T47D (cell line): ENCODE measurements at places on chromosomes 3 and 15.

GRCh38 chr3:52021489-52022268, 26.0 kb upstream of the RPL29 start:
- no peak for DNase-seq

- peak; percentile 15 for DNase-seq
These were observed 77.2 kb upstream of the RNU6-1 start for GRCh38 chr15:67917037-67917436.

- no peak for DNase-seq
These were observed 86.6 kb downstream of the LINGO1 start for GRCh38 chr15:77546050-77546501.

GRCh38 chr15:80093854-80094418, 34.5 kb downstream of the ZFAND6 start:
- no peak for DNase-seq

- no peak for DNase-seq
These were observed 53.6 kb downstream of the LMCD1 start for GRCh38 chr3:8555113-8555661.

DNA sequence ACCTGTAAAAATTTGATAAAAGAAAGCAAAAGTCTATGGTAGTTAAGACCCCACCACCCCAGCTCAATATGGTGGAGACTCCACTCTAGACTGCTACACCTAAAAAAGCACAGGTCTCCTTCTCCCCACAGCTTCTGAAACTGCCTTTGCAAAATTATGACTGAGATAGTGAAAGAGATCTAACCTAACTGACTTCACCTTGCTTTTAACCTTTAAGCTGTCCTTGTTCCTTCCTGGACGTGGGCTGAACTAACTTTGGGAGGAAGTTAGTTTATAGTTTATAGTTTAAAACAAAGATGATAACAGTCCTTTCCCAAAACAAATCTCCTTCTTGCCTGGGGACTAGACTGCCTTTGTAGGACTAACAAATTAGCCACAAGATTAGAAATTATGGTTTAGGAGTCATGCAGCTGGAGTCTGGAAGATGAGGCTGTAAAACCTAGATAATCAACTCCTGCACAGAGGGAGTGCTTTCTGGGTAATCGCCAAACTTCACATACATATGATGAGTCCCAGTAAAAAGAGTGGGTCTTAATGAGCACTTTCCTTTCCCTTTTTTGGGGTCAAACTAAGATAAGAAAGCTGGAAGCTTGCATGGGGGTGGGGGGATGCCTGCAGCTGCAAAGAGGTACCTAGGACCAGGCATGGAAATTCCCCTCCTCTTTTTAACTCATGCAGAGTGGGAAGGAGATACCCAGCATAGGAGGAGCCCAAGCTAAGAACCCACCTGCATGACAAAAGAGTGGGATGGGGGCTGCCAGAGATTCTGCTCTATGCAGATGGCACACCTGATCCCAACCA, 17.5 kb downstream of the CCR8 start:
- DNase-seq: no peak

DNA sequence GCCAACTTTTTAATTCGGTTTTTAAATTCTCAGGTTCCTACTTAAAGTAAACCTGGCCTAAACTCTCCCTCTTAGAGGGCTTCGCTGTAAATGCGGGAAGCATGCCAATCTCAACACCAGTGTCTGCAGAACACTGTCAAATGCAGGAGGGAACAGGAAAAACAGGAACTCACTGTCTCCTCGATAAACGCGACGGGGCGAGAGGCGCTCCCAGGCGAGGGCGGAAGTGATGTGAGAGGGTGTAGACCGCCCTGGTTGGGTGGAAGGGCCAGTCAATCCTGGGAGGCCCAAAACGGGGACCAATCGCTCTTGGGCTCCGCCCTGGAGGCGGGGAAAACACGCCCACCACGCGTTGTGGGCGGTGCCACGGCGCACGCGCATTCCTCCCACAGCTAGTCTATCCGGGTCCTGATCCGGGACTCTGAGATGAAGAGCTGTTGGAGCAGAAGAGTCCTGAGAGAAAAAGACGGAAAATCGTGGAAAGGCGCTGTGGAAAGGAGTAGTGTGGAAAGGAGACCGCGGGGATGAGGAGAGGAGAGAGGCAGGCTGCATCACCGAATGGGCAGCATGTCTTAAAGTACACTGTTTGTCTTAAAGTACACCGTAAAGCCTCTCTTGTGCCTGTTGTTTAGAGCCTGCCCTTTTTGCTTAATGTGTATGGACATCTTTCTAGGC, 27.1 kb downstream of the SLC28A2 start:
- DNase-seq: peak; percentile 100
